HT-29 (cell line): ENCODE measurements at places on chromosomes 5 and 9. TPM values are rescaled to one million over a fixed set of nuclear protein-coding genes. Genes with fewer than 3 reads are reported as not detected.

DNA sequence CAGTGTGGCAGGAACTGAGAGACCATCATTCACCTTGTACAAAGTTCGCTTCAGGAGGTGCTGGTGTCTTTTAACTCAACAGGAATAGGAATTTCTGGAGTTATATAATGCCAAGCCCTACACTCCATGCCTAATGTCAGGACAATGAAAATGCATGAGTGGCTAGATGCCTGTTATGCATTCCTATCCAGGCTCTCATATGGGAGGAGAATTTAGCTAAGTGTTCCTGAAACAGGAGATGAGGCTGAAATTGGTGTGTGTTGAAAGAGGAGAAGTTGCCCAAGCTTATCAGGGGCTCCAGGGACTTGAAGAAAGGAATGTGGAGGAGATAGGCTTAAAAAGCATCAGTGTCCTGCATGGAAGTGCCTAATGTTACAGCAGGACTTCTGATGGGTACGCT lies 26.8 kb upstream of the PRUNE2 start:
- no peak for DNase-seq

DNA sequence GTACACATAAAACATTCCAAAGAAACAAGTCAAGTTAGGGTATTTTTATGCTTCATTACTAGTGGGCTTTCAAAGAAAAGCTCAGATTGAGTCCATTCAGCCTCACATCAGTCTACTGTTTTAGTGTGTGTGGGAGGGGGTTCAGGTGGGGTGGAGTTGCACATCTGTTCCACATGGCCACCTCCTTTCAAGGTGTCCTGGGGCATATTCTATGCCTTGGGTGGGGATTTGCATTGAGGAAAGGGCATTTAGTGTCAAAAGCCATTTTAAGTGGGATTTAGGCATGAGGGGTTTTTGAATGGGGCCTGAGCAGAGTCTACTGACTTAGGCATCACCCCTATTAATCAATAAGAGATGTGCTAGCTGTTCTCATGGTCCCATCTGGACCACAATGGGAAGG lies 983.1 kb downstream of the TLE4 start:
- DNase-seq = no peak

GRCh38 chr9:119963258-119963797 lies 594.1 kb upstream of the BRINP1 start:
- no peak for DNase-seq

The CRHBP gene
- total RNA-seq = not detected in 2 replicates

The PSD2 gene
- 0.05 TPM in 1 of 2 replicates, not detected in the other for total RNA-seq

The SLC45A2 gene
- total RNA-seq = not detected in 2 replicates

DNA sequence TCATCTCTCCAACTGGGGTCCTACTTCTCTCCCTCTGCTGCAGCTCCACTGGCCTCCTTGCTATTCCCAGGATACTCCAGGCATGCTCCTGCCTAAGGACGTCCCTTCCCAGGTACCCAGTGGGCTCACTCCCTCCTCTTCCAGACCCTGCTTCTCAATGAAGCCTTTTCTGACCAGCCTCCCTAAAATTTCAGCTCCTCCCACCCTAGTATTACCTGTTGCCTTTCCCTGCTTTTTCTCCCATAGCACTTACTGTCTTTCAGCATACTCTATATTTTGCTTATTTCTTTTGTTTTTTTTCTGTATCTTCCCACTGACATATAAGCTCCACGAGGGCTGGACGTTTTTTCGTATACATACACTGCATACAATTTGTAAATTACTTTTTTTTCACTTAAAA lies 26.1 kb upstream of the FSTL4 start:
- DNase-seq = no peak

The SHROOM1 gene
- 48.0 and 61.2 TPM in 2 replicates for total RNA-seq

DNA sequence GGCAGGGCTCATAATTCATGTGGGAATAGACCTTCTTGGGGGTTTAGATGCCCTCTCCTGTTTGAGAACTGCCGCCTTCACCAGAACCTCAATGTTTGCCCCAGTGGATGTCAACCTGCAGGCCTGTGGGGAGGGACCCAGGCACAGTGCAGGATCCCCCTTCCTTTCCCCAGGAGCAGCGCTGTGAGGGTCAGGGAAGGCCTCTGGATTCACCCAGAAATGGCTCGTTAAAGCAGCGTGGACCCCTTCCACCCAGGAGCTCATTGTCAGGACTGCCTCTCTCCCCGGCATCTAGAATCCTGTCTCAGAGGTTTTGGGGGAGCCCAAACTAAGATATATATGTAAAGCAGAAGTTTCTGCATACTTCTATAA lies 188.3 kb downstream of the GADD45G start:
- no peak for DNase-seq

The SLC36A2 gene
- total RNA-seq = not detected in 2 replicates

DNA sequence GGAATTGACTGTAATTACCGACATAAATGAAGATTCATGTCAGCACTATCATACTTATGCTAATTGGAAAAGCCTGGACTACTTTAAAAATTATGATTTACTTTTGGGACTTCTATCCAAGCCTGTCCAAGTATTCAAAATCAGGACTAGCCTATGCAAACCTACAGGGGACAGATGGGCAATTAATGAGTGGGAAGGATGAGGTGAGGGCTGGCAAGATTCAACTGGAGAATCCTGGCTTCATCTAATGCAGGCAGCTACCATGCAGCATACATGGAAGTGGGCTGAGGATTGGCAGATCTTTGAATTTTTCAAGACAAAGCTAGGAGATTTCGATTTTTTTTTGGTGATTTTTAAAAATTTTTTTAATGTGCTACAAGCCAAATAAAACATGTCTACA lies 532.6 kb downstream of the CSNK1G3 start:
- DNase-seq = no peak

DNA sequence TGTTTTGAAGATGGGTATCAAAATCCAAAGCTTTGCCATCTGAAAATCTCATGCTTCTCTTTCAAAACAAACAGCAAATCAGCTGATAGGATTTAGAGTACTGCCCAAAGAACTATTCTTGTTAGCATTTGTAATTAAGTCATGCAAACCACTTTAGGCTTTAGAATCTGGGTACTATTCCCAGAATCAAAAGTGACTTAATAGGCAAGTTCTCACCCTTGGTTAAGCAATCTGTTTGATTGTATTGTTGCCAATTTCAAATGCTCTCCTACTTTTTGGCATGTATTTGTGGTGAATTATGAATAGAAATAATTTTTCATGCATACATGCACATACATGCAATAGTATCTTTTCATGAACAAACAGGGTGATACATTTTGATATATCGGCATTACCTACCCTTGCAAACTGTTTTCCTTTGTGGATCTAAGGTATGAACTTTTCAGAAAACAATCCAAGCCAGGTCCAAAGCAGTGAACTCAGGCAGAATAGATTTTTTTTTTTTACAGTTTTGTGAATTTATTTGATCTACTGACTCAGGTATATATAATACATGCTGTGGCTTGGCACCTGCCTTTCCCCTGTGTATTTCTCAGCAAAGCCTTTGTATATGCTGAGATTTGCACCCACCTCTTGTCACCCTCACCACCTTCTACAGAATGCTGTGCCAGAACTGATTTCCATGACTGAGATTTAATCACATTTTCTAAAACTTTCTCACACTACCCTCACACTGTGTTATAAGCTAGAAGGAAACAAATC lies 9.0 kb downstream of the IL33 start:
- no peak for DNase-seq

DNA sequence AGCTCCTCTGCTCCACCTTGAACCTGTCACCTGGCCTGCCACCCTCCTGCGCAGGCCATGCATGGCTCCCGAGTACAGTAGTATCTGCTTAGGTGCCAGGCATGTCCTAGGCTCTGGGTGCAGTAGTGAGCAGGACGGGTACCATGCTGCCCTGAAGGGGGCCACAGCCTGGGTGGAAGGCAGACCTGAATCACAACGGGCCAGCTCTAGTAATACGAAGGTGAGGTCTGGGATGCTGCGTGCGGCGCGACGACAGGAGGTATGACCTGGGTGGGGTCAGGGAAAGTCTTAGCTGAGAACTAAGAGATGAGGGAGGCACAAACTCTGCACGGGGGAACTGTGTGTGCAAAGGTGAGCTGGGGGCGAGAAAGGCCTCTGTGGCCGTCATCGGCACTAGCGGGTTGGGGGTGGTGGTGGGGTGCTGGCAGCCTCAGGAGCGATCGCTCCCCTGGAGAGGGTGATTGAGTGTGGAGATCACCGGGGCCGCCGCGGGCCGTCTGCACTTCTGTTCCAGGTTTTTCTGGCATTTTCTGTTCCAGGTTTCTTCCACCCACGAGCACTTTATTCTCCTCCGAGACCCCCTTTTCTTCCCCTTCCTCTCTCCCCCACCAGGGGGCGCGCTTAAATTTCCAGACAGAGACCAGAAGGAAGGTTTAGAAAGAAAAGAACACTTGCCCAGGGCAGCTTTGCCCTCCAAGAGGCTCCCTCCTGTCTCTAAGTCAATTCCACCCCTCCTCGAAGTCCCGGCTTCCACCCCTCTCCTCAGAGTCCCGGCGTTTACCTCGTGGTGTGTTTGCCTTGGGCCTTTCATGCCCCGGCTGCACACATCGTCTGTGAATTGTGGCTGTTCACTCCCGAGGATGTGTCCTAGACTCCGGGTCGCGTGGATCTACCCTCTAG lies 15.1 kb downstream of the PDLIM4 start:
- DNase-seq = peak; percentile 72

DNA sequence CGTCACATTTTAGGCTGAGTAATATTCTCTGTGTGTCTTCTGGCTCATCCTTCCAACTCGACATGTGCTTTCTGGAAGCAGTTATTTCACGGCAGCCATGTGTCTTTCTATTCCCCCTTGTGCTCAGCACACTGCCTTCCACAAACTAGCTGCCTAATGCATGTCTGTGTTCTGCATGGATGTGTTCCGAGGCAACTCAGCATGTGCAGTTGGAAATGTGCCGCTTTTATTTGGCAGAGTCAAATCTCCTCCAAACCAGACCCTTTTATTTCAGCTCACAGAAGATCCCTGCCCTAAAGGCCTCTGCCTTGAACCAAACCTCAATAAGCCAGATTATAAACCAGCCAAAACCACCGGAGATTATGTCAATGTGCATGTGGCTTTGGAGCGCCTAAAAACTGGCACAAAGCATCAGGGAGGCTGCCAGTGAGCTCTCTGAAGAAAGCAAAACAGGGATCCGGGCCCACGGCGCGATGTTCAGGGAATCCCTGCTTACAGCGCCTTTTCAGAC lies 360.2 kb downstream of the DEPDC1B start:
- no peak for DNase-seq

GRCh38 chr9:107733523-107733894 lies 243.9 kb upstream of the KLF4 start:
- DNase-seq = no peak

The IL3 gene
- not detected in 2 replicates for total RNA-seq

GRCh38 chr9:72577212-72577753 lies 55.9 kb downstream of the TMC1 start:
- peak; percentile 93 for DNase-seq

GRCh38 chr9:90033028-90033650 lies 428.3 kb downstream of the GADD45G start:
- DNase-seq = no peak

GRCh38 chr9:14207352-14207995 lies 106.5 kb downstream of the NFIB start:
- DNase-seq = no peak

GRCh38 chr5:177592905-177593304 lies 902 bp downstream of the TMED9 start:
- no peak for DNase-seq

The CCL27 gene
- not detected in 2 replicates for total RNA-seq

DNA sequence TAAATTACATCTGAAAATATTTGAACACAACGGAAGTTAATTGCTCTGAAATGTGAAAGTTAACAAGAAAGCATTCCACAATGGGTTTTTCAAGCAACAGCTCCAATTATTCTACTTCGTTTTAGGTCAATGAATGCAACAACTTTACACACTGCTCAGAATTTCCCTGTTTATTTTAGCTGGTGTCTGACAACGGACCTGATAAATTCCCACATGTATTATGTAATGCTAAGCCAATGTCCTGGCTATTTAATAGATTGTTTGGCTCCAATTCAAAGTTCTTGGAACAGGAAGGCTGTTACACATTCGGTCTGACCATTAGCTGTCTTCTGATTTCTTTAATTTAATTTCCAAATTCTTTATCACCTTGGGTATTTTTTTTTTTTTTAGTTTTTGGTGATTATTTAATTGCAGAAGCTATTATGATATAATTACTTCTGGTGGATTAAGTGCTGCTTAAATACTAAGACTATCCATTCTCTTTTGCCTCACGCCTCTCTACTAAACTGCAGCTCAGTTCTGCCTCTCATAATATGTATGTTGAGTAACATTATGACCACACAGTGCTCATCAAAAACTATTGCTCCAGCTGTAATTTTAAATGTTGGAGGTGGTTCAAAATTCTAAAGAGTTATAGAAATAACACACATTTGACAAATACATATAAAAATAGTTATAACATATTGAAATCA lies 57.9 kb downstream of the MEF2C start:
- peak; percentile 36 for DNase-seq

- DNase-seq = no peak
These were observed 150.7 kb downstream of the DMRT2 start for GRCh38 chr9:1200847-1201251.

The TAF1L gene
- total RNA-seq = under 0.01 TPM in 1 of 2 replicates, not detected in the other

DNA sequence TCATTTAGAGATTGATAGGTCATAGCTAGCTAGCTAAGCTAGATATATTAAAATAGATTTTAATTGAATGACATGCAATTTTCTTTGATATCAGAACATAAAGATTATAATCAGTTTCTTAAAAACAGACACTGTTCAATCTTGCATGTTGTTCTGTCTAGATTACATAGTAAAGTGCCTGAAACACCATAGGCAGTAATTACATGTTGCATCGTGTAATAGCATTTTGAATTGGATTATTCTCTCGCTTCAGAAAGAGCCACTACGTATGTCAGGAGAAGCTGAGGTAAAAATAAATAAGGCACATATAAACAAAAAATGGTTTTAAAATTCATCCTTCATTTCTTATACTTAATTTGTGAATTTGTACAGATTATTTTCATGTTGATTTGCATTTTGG lies 148.0 kb upstream of the CDH12 start:
- DNase-seq = no peak

DNA sequence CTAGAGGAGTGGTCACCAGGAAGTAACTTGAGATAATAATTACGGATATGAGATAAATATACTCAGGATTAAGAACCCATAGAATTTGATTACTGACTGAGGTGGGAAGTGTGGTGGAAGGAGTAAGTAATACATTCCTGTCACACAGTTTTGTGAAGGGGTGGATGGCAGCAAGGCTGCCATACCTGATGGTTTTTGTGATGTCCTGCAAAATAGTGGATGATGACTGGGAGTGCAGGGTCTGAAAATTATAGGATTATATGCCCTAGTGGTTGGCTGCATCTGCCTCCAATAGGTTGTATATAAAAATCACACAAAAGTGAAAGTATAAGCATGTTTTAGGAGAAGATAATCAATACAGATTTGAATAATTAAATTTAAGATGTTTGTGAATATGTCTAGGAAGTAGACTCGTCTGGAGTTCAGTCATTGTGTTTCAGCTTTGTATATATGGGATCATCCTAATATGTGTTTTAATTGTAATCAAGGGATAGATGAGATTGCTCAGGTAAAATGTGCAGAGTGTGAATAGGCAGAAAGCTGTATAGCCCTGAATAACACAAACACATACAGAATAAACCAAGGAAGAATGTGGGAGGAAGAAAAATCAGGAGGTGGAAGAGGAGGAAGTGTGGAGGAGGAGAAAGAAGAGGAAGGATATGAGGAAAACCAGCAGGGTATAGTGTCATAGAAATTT lies 5.5 kb downstream of the SELENOP start:
- DNase-seq = no peak

The PCDHA9 gene
- not detected in 2 replicates for total RNA-seq

The GAPT gene
- total RNA-seq = not detected in 2 replicates
